Cortex of kidney (tissue), 1 donor: ENCODE measurements at places on chromosomes 5 and 9.

DNA sequence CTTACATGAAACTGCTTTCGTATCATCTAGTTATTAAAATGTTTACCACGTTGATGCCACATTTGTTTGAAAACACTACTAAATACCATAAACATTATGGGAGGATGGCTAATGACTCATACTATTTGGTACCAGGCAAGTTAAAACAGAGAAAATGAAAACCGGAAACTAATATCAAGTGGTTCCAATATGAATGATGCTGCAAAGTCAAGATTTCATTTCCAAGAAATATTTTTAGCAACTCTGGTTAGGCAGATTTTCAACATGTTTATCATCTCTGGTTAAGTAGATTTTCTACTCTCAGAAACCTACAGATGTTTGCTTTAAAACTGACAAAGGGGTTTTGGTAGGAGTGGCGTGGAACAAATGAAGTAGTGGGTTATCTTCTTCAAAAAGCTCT is 4.9 kb upstream of the F2R start:
- no peak for DNase-seq

GRCh38 chr5:92180391-92180790 is 797.3 kb upstream of the ARRDC3 start:
- no peak for DNase-seq

DNA sequence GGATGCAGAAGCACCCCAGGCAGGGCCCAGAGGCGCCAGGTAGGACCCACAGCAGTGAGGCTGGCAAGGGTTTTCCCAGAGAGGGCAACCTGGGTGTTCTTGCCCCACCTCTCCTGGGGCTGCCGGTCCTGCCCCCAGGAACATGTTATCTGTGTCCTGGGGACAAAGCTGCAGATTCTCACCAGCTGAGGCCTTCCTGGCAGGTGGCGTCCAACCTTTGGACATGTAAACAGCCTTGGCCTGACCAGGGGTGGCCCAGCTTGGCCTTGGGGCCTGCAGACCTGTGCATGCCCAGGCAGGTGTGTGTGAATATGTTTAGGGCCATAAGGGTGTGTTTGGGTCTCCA is 101.8 kb upstream of the LARP1 start:
- DNase-seq: no peak

GRCh38 chr5:139132515-139132914 is 65.7 kb downstream of the SIL1 start:
- no peak for DNase-seq

- no peak for DNase-seq
These were observed 44.9 kb upstream of the MAST4 start for GRCh38 chr5:66551338-66551737.

- no peak for DNase-seq
These were observed 8.6 kb downstream of the TLN1 start for GRCh38 chr9:35723426-35723825.

GRCh38 chr5:1386274-1386717 is 41.4 kb upstream of the CLPTM1L start:
- DNase-seq: no peak

DNA sequence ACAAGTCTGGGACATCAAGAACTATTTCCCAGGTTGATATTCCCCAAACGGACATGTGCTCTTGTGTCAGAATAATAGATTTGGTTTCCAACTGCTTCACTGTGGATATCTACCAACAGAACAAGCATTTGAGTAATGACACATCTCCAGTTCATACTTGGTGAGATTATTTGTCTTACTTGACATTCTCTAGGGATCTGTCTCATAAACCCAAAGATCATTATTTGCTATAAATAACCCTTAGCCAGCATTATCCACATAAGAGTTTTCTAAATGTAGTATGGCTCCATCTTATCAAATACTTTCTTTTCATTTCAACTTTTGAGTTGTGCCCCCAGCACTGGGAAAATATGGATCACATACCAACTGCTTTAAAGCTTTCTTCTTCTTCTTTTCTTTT is 1063.9 kb upstream of the CDH18 start:
- no peak for DNase-seq

DNA sequence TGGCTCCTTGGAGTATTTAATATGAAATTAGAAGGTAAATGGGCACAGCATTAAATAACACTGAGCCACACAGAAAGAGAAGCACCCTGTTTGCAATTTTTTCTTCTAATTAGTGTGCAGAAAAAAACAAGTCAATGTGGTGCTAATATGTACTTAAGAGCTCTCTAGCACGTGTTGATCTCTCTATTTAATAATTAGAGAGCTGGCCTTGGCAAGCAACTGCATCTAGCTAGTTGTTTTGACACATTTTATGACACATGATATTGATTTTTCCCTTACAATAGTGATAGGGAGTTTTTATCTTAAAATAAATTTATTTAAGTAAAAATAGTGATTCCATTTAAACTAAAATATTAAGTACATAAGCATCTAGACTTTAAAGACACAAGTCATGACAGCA is 54.5 kb upstream of the NUDT12 start:
- DNase-seq: no peak

- no peak for DNase-seq
These were observed 112.2 kb upstream of the SHB start for GRCh38 chr9:38181232-38181631.

DNA sequence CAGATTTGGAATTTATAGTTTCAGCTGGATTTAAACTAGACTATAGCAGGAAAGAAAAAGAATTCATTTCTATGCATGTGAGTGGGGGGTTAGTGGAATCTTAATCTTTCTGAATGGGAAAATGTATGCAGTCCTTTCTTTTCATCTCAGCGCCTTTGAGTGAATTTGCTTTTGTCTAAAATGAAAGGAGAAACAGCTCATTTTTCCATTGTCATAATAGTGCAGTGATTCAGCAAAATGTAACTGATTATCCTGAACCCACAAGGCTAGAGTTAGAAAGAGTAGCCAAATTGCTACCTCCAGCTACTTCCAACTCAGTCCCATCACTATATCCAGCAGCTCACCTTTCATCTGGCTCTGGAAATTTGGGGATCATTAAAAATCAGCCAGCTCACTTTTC is 134.4 kb downstream of the ADAMTSL1 start:
- DNase-seq: no peak

GRCh38 chr5:96658272-96658671 is 3.9 kb upstream of the CAST start:
- DNase-seq: no peak

DNA sequence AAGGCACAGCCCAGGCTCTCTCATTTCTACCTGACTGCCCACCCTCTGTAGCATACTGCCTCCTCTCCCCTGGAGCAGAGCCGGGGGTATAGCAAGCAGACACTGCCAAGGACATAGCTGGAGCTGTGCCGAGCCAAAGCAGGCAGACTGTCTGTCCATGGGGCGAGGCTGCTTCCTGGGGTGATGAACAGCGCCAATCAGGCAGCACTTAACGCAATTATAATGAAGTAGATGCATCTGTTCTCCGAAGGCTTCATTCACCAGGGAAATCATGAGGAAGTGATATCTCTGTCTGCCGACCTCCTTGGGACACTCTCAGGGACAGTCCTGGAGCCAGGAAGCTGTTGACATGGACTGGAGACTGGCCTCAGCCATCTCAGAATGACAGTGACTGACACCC is 230.7 kb downstream of the ASTN2 start:
- DNase-seq: no peak

GRCh38 chr5:141306630-141307029 is 2.8 kb upstream of the SLC25A2 start:
- DNase-seq: no peak

DNA sequence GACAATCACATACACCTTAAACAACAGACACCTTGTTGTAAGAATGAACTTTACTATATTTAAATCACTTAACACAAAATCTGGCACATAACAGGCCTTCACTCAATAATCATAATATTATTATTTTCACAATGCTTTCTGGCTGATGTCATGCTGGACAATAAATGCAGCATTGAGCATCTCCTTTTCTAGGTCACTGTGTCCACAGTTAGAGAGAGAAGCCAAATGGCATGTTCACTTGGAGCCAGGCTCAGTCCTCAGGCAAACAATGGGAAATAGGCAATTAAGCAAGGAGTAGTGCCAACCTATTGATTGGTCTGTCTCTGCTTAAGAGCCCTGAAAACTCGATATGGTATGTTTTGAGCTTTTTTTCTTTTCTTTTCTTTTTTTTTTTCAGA is 50.6 kb upstream of the KLF4 start:
- DNase-seq: no peak

- no peak for DNase-seq
These were observed 367.4 kb downstream of the PSAT1 start for GRCh38 chr9:78664370-78664769.

DNA sequence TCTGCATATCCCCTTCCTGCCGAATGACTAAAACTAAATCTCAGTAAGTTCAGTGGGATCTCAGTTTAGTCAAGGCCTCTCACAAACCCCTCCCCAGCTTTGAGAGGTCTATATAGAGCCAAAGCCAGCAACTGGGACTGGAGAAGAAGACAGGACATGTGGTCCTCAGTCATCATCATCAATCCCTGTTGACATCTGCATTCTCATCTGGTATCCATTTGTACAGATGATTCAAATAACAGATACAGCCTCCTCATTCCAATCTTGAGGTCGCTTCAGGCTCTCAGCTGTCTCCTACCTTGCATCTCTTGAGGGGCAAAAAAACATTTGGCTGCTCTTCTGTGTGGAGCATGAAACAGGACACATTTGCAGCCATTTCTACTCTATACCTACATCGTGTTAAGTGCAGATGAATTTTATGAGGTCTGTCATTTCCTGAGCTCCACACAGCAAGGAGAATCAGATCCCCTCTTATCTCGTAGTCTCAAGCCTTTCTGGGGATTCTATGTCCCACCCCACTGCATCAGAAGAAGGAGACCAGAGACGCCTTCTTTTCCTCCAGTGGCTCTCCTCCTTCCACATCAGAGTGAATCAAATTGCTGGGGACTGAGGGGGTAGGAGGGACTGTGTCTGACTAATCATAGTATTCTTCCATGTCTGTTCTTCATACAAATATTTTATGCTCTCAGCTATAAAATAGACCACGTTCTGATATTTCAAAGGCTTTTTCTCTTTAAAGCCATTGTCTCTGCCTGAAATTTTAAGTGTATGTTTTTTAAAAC is 4.7 kb upstream of the RECK start:
- DNase-seq: no peak
